Urinary bladder (tissue), 4 donors: ENCODE measurements at places on chromosomes 6 and 20.

- DNase-seq, result no peak
These were observed 20.2 kb upstream of the DLGAP4 start for GRCh38 chr20:36285746-36286447.

DNA sequence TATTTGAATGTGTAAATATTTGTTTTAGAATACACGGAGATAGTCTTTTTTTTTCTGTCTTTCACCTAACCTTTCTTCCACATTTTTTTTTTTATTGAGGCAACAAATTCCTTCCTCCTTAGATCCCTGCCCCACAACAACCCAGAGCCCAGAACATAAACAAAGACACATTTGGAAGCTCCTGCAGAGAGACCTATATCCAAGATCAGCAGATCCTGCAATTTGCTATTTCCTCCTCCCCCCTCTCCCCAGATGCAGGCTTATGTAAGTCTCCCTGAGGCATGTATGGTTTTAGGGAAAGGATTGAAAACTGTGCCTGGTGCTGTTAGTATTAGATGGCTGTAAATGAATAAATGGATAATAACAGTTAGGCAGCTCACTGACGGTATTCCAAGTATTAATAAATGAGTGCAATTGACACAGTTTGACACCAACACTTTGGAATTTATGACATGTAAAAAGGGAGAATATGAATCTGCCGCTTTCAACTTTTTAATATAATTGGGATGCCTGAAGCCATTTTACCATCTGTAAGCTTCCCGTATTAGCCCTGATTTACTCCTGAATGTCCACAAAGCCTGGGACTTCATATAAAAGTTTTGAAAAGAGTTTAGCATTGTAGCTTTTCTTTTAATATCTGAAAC lies 608.3 kb upstream of the CITED2 start:
- DNase-seq, result no peak

DNA sequence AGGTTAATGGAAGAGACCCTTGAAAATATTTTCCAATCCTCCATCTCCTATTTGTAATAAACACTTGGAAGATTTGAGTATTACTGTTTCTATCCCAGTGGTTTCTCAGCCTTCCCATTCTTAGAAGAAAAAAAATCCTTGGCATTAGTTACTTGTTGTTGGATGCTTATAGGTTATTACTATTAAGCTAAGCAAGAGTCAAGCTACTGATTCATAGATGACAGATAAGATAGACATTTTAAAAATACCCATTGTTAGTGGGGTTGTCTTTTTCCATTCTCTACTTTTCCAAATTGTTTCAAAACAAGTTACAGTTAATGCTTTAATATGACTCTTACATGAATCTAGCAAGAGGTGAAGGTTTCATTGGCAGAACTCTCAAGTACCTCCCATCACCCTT lies 158.5 kb downstream of the HIVEP2 start:
- DNase-seq, result no peak

GRCh38 chr20:8390037-8390433 lies 258.0 kb downstream of the PLCB1 start:
- DNase-seq, result no peak

DNA sequence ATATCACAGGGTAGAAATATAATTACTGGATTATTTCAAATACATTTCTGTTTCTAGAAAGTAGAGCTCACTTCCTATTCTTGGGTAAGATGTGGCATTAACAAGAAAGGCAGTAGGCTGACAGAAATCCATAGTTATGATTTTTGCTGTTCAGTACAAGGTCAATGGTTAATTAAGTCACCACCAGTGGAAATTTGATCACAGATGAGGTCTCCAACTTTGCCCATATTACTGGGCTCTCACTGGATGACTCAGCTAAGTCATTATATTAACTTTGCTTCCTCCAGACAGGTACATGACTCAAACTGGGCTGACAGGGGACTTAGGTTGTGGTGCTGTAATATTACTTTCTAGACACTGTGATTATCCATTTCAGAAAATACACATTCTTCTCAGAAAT lies 212.4 kb downstream of the GRIK2 start:
- DNase-seq, result no peak

- DNase-seq, result no peak
These were observed 463.9 kb upstream of the JARID2 start for GRCh38 chr6:14781772-14782525.

- DNase-seq, result no peak
These were observed 110.0 kb downstream of the GPX5 start for GRCh38 chr6:28635547-28636158.

DNA sequence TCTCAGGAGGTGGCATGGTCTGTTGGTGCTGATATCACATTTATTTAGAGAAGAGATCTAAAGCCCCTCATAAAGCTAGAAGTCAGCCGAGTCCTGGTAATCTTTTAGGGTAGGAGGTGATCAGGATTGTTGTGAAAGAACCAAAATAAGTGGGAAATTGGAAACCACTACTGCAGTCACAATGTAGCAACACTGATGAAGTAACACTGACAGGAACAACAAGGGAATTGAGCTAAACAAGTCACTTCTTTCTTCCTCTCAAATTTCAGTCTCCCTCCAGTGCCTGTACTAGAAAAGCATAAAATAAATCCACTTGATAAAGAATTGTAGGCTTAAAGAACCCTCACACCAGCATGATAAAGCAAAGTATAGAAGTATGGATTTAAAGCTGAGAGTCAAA lies 1509.0 kb downstream of the GRIK2 start:
- no peak for DNase-seq

GRCh38 chr6:33208091-33208967 lies at the start of gene RING1:
RING1 (plus strand) TSS chr6:33208500; CDS start chr6:33208823, 323 bp downstream.
- peak; percentile 62 for DNase-seq

DNA sequence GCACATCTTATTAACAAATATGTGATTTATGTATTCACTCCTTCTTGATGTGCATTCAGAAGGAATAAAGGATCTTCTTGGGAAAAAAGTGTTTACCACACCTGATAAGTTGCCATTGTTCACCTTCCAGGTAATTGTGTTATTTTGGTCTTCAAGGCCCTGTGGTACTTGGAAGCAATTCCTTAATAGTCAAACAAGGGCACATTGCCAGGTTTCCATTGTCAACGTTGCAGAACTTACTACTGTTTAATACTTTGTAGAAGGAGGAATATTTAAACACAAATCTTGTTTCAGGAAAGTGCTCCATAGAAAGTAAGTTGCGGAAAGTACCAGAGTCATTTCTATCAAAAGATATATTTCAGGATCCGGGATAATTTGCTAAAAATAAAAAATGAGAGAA lies 129.5 kb upstream of the SGK1 start:
- DNase-seq, result no peak

- peak; percentile 51 for DNase-seq
These were observed 86.4 kb upstream of the CLDN20 start for GRCh38 chr6:155177363-155177961.

GRCh38 chr6:69866770-69867638 lies 648 bp downstream of the COL19A1 start:
- no peak for DNase-seq

GRCh38 chr6:124974771-124975377 lies 12.6 kb downstream of the RNF217 start:
- no peak for DNase-seq

- DNase-seq, result no peak
These were observed 7.3 kb upstream of the SIRPG start for GRCh38 chr20:1664911-1665310.

GRCh38 chr6:110173506-110174132 lies 5.9 kb downstream of the WASF1 start:
- DNase-seq, result no peak

DNA sequence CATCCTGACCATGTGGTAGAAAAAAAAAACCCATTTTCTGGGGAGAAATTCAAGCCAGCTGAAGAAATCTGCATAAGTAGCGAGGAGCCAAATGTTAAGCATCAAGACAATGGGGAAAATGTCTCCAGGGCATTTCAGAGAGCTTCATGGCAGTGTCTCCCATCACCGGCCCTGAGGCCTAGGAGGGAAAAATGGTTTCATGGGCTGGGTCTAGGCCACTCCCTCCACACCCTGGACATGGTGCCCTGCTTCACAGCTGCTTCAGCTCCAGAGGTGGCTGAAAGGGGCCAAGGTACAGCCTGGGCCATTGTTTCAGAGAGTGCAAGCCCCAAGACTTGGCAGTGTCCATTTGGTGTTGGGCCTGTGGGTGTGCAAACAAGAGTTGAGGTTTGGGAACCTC lies 34.4 kb upstream of the B3GAT2 start:
- DNase-seq, result no peak

DNA sequence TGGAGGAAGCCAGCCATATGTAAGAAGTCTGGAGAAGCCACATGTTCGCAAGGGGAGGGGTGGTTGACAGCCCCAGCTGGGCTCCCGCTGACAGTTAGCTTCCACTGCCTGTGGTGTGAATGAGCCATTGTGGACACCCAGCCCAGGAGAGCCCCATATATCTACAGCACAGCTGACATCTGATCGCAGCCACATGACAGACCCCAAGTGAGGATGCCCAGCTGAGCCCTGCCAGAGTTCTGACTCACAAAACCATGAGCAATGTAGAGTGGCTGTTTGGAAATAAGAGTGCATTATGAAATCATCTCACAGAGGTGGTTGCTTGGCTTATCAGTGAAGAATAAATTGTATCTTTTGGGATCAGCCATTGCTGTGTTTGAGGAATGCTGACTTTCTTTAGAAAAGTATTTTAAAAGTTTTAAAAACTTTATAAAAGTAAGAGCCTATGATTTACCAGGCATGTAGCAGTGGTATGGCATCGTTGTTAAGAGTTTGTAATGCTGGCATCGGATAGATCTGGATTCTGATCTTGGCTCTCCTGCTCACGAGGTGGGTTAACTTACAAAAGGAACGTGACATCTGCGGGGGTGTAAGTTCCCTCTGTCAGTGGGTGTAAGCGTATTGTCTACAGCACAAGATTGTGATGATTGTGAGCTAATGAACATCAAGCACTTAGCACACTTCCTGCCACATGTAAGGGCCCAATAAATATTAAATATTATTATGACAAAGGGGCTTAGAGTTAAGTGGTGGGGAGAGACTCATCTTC lies 24.1 kb downstream of the CFAP61 start:
- no peak for DNase-seq

- DNase-seq, result no peak
These were observed 82.0 kb downstream of the JPH2 start for GRCh38 chr20:44104798-44105517.

- DNase-seq, result no peak
These were observed 51.3 kb downstream of the PDE7B start for GRCh38 chr6:135902756-135903331.

GRCh38 chr6:41546475-41546865 lies 289 bp downstream of the FOXP4 start:
- no peak for DNase-seq

- DNase-seq, result no peak
These were observed 508.4 kb upstream of the SULF2 start for GRCh38 chr20:48293671-48294070.

DNA sequence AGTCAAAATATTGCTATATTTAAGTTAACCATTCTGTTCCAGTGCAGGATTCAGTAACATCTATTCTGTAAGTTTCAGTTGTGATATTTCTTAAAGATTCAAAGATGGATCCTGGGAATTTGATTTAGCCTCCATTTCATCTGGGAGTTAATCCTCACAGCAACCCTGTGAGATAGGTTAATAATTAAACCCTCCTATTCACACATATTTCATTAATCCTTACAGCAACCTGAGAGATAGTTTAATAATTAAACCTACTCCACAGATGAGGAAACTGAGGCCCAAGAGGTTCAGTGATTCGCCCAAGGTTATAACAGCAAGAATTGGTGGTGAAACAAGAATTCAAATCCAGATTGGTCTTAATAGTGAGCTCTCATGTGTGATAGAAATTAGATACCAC lies 10.9 kb upstream of the ZBTB2 start:
- DNase-seq, result no peak

DNA sequence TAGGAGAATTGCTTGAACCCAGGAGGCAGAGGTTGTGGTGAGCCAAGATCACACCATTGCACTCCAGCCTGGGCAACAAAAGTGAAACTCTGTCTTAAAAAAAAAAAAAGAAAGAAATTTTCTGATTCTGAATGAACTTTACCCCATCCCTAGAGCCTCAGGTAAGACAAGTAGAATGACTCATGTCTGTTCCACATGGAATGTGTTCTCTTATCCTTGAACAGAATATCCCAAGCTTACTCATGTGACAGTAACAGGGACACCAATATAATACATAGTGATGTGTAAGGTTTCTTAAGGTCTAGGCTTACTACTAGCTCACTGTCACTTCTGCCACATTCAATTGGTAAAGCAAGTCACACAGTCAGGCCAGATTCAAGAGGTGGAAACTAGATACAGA lies 219.6 kb upstream of the BTBD3 start:
- DNase-seq, result no peak

- DNase-seq, result no peak
These were observed 30.4 kb upstream of the PNRC1 start for GRCh38 chr6:89050155-89050554.

DNA sequence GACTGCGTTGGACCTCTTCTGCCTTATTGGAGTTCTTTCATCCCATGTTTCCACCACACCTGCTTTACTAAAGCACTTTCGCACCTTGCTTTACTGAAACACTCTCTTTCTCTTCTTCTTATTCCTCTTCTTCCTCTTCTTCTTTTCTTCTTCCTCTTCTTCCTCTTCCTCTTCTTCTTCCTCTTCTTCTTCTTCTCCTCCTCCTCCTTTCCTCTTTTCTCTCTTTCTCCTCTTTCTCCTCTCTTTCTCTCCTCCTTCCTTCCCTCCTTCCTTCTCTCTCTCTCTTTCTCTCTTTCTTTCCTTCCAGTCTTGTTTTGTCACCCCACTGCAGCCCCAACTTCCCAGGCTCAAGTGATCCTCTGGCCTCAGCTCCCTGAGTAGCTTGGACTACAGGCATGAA lies 4.0 kb upstream of the RIPPLY2 start:
- no peak for DNase-seq

GRCh38 chr20:23222531-23223200 lies 127.9 kb upstream of the NXT1 start:
- no peak for DNase-seq

- no peak for DNase-seq
These were observed 34.4 kb upstream of the BCAS1 start for GRCh38 chr20:54104781-54105180.

- no peak for DNase-seq
These were observed 73.9 kb downstream of the DHX35 start for GRCh38 chr20:39036011-39036410.

DNA sequence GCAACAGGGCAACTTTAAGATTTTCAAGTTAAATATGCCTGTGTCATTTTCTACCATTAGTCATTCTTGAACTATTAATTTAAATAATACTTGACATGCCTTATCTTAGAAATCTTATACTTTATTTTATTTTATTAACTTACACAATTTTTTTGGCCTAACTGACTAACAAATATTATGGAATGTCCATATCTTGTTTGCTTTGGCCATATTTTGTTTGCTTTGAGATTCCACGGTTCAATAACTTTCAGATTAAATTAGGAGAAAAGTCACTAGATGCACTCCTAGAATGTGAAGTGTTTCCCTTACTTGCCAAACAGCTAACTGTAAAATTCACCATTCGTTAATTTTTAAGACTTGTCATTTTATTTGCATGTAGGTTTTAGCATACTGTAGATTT lies 684.0 kb upstream of the MANEA start:
- no peak for DNase-seq

DNA sequence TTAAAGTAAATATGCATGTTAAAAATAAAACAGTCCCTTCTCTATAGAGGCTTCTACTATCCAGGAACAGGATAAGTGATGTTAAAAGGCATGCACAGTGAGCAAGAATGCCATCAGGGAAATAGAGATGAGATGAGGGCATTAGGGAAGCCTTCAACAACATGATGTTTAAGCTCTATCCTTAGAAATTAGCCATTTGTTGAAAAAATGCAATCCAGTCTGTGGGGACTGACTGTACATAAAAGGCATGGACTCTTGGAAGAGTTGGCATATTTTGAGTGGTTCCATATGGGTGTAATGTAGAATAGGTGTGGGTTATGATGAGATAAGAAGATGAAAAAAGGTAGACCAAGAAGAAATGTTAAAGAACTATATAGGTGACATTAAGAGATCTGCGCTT lies 5.8 kb downstream of the KIAA0319 start:
- no peak for DNase-seq
